Hepatocyte (in vitro differentiated cells): ENCODE measurements at places on chromosomes 16 and 17.

DNA sequence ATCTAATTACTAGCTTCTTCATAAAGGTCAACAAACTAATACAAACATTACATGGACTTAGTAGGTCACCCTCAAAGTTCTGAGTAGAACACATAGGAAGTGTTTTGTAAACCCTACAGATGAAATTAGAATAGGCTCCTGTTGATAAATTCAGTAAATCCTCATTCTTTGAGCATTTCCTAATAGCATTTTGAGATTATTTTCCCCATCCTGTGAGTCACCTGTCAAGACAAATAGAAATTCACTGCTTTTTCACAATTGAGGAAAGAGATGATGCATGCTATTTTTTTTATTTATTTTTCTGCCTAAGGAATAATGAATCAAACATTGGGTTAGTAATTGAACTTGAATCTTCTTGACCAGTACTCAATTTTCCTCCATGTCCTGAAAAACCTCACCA, 666.7 kb upstream of the GOT2 start:
- DNase-seq = no peak

GRCh38 chr16:64534180-64534780, 587.6 kb downstream of the CDH11 start:
- DNase-seq = no peak

GRCh38 chr17:32239456-32239855, 26.2 kb upstream of the RHBDL3 start:
- no peak for DNase-seq

DNA sequence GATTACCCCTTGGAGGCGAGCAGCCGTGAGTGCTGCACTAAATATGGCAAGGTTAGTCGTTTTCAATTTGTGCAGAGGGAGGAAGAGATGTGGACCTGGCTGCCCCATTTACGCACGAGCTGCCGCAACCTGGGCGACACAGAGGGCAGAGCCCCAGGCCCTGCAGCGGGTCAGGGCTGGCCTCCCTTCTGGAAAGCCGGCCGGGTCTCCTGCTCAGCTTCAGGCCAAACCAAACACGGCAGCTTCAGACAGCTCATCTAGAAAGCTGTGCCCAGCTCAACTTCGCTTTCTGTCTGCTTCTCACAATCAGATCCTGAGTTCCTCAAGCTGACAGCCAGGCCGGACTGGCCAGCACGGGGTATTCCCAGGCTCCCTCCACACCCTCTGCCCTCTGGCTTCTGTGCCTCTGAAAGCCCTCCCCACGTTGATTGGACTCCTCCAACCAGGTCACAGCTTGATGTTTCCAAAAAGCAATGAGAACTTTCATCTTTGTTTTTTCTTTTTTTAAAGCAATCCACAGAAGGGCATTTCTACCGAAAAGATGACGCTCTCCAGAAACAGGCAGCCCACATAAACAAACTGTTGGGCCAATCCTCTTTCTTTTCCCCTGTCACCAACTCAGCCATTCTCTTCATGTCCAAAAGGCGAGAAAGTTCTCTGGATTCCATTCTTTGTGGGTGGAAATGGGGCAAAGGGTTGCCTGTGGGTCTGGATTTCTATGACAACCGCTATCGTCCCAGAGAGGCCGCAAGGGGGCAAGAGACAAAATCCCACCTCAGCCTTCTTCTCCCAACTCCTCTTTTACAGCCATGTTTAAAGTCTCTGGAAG, 189.0 kb downstream of the ZFHX3 start:
- DNase-seq = no peak

DNA sequence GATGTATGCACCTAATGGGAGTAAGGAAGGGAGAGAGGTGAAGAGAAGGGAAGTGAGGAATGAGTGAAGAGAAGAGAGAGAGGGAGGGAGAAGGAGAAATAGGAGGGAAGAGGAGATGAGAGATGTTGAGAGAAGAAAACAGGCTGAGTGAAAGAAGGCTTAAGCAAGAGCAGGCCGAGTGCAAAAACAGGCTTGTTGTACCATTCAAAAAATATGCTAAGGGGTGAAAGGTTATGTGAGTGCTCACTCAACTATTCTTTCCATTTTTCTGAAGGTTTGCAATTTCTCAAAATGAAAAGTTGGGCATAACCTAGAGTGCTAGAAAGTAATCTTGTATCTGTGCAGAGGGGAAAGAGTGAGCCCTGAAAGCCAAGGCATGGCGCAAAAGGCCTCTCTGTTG, 22.9 kb downstream of the RPGRIP1L start:
- DNase-seq = no peak

GRCh38 chr17:72404872-72405271, 284.1 kb downstream of the SOX9 start:
- no peak for DNase-seq

GRCh38 chr16:24635900-24636610, 93.4 kb upstream of the TNRC6A start:
- peak; percentile 77 for DNase-seq

DNA sequence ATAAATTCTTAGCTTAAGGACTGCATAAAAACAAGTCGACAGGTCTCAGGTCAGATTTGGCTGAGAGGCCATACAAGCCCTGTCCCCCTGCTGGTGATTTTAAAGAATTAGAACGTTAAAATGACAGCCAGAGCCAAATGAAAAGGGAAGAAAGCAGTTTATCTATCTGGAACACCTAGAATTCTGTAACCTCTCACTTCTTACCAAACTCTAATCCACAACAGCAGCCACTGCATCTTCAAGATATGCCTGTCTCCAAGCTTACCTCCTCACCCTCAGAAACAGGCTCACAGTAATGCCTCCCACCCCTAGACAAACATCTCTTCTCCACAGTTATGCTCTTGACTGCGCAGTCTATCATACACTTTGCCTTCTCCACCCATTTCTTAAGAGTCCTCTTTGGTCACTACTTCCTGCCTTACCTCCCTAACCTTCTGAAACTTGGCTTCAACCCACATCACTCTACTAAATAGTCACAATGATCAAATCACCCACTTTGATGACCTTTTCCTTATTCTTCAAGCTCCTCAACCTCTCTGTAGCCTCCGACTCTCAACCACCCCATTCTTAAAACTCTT, 14.2 kb downstream of the ANKFY1 start:
- peak; percentile 57 for DNase-seq

DNA sequence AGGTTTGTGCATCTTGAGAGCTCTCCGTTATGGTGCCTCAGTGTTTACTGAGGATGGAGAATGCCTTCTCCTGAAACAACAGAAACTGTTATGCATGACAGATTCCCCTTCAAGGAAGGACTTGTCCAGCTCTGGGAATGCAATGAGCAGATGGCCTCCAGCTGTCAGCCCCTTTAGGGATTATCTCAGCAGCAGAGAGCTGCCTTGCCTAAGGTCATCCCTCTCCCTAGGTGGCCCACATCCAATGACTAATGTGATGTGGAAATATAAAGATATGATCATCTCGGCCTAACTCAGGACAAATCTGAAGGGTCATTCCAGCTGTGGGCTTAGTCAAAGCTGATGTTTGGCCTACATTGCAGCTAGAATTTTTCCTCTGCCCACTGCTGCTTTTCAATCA, 214.3 kb upstream of the N4BP1 start:
- no peak for DNase-seq

DNA sequence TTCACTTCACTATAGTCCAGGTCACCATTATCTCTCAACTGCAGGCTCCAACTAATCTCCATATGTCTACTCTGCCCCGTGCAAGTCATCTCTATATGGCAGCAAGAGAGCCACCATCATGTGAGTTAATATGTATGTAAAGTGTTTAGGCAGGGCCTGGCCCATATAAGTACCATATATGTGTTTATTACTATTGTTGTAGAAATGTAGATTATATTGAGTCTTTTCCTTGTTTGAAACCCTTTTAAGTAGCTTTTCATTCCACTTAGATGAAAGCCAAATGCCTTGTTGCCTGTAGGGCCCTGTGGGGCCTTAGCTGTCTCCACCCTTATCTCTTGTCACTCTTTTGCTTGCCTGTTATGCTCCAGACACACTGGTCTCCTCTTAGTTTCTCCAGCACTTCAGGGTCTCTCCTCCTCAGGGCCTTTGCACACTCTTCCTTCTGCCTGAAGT, 164.0 kb downstream of the PHKB start:
- no peak for DNase-seq

DNA sequence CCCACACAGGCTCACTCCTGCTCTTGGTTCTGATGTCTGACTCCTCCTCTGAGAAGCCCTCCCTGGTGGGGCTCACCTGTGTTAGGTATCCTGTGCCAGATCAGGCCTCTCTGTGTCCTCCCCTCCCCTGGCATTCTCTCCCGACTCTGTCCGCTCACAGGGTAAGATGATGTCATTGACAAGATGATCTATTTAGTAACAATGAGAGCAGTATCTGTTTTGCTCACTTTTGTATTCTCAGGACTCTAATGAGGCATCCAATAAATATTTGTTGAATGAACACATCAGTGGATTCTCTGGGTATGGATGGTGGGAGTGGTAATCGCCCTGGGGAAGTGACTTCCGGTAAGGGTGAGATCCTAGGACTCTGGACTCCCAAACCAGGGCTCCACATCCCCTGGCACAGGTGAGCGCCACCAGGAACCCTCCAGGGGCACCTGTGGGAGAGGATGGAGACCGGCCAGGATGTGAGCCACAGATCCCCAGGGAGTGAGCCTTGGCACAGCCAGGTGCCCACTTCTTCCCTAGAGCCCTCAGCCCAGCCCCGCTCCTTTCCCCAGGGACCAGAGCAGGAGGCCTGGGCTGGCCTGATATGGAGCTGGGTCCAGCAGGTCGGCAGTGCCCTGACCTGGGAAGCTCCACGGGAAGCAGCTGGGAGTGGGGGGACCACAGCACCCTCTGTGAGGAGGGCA, 5.4 kb upstream of the HAP1 start:
- DNase-seq = no peak

- DNase-seq = no peak
Measured at GRCh38 chr16:51747329-51747728, 596.3 kb upstream of the SALL1 start.

GRCh38 chr16:65394281-65394680, 272.4 kb upstream of the CDH11 start:
- DNase-seq = no peak

GRCh38 chr16:82298472-82298871, 128.4 kb upstream of the MPHOSPH6 start:
- DNase-seq = no peak

GRCh38 chr17:36092230-36092629, 2.3 kb upstream of the CCL3 start:
- no peak for DNase-seq

DNA sequence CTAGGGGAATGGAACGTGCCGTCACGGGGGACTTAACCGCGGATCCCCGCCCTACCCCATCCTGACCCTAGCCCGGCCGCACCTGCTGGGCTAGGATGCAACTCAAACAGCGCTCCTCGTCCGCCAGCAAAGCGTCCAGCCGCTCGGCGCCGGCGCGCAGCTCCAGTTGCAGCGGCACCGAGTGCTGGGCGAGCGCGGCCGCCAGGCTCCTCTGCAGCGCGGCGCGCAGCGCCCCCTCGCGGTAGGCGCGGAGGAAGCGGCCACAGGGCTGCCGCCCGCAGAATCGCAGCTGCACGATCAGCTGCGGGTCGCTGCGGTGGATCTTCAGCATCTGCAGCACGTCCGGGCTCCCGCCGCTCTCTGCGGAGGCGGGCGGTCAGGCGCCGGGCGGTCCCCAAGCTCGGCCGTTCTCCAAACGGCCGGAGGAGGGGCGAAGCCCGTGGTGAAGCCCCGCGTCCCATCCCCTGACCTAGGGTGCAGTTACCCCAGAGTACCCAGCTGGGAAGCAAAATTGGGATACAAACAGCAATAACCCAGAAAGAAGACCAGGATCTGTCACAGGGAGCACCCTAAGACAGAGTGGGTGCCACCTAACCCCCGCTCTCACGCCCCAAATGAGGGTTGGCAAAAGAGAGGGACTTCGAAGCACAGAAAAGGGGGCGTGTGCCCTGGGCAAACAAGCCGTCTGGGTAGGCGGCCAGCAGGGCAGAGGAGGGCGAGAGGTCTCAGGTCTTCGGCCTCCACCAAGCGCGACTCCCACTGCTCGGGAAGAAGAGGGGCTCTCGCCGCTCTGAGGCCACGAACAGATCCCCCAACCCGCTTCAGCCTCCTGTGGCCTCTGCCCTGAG, 4.2 kb downstream of the TRADD start:
- peak; percentile 92 for DNase-seq

DNA sequence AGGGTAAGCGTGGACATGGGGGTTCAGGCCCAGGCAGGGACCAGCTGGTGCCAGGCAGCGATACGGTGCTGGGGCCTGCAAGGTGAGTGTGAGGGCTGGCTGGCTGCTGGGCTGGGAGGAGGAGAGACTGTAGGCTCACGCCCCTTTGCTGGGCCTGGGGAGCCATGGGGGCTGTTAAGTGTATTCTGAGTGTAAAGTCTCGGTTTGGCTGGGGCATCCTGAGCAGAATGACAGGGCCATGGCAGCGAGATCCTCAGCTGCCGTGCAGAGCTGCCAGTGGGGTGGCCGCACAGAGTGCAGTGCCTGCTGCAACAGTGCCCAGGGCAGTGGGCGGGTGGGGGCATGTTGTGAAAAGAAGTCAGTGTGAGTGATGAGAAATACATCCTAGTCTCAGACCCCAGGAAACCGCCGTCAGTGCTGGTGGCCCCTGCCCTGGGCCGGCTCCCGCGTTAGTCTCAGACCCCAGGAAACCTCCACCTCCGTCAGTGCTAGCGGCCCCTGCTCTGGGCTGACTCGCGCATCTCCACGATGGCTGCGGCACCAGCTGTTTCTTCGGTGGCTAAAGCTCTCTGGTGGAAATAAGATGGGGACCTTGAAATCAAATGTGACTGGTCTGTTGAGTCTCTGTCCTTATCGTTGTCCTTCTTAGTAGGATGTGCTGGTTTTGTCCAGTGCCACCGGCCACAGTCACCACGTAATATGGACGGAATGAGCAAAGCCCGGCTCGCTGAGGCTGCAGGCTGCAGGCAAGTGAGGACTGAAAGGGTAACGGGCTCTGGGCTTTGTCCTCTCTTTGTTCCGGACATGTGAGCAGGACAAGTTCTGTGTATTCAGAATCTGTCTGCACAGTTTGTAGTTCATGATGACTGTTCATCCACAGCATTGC, 22.9 kb downstream of the ACSF3 start:
- DNase-seq = no peak

- DNase-seq = no peak
Measured at GRCh38 chr17:18954321-18954720, 2.4 kb downstream of the SLC5A10 start.

DNA sequence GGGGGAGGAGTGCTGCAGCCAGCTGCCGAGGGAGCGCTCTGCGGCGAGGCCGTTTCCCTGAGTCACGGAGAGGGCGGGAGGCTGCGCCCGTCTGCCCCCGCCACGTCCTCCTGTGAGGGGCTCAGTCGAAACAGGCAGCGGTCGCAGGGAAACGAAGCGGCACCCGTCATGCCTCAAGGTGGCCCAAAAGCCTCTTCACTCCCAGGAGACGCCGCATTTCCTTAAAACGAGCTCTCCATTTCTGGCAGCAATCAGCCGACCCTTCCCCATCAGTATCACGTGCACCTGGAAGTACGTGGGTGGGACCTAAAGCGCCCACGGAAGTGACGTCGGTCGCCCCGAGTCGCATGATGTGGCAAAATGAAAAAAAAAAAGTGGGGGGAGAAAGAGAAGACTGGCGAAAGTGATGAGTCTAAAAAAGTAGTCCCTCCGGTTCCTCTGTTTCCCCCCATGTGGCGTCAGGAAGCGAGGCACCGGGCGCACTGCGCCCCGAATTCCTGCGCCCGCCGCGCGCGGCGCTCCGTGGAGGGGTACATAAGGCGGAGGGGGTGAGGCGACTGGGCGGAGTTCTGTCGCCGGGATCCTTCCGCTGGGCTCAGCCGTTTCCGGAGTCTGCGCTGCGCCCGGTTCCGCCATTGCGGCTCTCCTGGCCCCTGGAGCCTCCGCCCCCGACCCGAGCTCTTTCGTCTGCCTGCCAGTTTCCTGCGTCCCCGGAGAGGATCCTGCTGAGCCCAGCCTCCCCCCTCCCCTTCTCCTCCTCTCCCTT, at the start of gene CLTC:
CLTC (plus strand) TSS at position 598 of the 766 bp plus-strand sequence. CDS start 237 bp downstream, outside the sequence.
- peak; percentile 96 for DNase-seq

- DNase-seq = no peak
Measured at GRCh38 chr17:9339958-9340357, 235.7 kb downstream of the STX8 start.
